ENCODE measurements at places on chromosomes 3 and 15. TPM values are rescaled to one million over a fixed set of nuclear protein-coding genes. Genes with fewer than 3 reads are reported as not detected.

RPS17 gene
- polyA plus RNA-seq = 4,866 TPM

RPP25 gene
- 10.1 TPM for polyA plus RNA-seq

RTP3 gene
- polyA plus RNA-seq = not detected

BUB1B gene
- 1.6 TPM for polyA plus RNA-seq

SEMA6D gene
- polyA plus RNA-seq = 0.61 TPM

PARP6 gene
- 60.5 TPM for polyA plus RNA-seq

KIF15 gene
- 3.1 TPM for polyA plus RNA-seq

RAF1 gene
- 36.7 TPM for polyA plus RNA-seq

All from stomach (tissue), 19 donors.